EL (cell line): ENCODE measurements at places on chromosomes 5 and 9.
A peak's percentile ranks its signal among the peaks of the same experiment; 100 is the strongest.

DNA sequence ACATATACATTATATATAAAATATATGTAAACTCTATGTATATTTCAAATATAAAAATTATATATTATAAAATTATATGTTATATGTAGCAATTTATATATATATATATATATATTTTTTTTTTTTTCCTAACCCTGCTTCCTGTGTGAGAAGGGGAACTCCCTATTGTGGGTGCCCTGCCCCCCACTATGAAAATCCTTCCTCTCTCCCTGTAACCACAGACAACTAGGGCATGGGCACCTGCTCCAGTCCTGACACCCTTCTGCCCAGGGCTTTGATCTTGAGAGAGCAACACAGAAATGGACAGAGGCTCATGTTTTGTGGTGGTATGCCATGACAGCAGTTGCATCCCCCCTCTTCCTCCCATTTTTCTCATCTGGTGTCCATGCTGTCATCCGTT, 148.7 kb upstream of the IL12B start:
- DNase-seq: no peak

- DNase-seq: no peak
These were observed 26.6 kb downstream of the LHX6 start for GRCh38 chr9:122202111-122202510.

DNA sequence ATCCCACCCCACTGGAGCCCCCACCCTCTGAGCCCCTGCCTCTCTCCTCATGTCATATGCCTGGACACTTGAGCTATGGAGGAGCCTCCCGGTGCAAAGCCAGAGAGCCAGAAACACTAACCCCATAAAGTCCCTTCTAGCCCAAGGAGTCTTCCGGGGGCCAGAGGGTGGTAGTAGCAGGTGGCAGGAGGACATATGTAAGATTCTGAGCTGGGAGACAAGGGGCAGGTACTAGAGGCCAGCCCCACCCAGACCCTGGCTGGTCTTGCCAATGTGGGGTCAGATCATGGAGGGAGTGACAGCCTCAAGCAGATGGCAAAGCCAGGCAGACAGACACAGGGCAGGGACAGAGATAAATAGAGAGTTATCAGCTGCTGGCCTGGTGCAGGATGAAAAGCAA, 63.4 kb downstream of the PSD2 start:
- no peak for DNase-seq

- no peak for DNase-seq
These were observed 335.6 kb downstream of the BRINP1 start for GRCh38 chr9:119033596-119033995.

- no peak for DNase-seq
These were observed 30.9 kb downstream of the DMRT3 start for GRCh38 chr9:1007312-1007711.

- DNase-seq: no peak
These were observed 202.1 kb downstream of the TSSK1B start for GRCh38 chr5:113232667-113233066.

DNA sequence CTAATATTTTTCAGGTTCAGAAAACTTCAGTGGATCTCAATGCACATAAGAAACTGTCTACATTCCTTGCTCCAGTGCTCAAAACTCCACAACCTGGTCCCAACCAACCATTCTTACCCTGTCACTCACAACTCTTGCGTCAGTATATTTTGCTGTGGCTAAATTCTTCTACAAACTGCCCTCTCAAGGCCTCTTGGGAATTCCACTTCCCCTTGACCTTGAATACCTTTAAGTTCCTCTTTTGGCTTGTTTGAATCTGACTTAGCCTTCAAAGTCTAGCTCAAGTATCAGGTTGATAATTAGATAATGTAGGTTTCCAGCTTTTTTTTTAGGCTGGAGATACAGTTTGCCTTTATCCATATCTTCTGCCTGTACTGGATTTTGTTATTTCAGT, 128.3 kb downstream of the SLF1 start:
- no peak for DNase-seq

DNA sequence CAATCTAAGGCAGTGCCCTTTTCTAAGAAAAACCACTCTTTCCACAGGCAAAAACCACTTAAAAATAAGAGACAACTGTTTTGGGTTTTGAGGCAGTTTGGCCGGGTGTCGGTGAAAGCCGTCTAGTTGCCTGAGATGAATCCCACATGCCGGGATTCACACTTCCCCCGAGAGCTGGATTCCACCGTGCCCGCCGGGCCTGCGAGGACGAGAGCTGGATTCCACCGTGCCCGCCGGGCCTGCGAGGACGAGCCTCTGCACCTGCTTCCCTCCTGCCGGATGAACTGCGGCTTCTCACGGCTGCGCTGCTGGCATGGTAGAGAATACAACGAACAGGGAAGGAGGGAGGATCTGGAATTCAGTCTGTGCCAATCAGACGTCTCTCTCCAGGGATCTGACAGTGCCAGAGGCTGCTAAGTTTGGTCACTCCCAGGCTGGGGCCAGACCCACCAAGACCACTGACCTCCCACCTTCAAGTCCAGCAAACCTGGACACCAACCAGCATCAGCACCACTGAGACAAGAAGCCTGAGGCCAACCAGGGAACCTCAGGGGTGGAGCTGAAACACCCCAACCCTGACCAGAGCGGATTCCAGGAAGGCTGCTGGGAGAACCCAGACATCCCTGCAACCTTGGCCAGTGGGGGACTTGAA, 23.0 kb downstream of the VAV2 start:
- no peak for DNase-seq

DNA sequence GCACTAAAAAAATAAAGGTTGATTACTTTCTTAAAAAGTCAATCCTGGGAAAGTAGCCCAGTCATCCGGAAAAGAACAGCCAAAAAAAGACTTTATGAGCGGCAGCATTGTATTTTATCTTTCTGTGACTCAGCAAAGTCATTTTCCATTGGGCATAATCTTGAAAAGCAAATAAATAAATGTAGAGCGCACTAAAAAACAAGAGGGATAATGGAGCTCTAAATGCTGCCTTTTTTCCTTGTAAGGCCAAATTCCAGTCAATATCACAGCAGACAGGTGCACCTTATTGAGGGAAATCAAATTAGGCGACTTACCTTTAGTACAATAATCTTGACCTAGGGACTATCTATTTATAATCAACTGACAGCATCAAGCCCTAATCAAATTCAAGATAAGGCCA, 266.8 kb downstream of the MTRR start:
- no peak for DNase-seq

- no peak for DNase-seq
These were observed 130.3 kb downstream of the CDC42SE2 start for GRCh38 chr5:131394128-131394527.

GRCh38 chr9:127126971-127127370, 4.5 kb upstream of the ANGPTL2 start:
- DNase-seq: no peak

DNA sequence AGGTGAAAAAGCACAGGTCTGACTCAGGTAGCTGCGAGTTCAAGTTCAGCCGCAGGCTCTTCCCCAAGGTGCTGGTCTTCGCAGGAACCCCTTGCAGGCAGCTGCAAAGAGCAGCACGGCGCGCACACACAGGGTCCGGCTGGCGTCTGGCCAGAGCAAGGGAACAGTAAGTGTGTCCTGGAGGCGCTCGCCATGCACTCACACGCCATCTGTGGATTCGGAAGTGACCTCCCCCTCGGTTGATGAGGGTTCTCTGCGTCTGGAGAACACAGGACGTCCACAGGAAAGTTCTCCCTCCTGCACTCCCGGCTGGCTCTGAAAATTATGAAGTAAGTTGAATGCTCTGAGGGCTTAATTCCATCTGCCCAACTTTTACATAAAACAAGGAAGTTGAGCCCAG, 14.0 kb upstream of the EGFL7 start:
- no peak for DNase-seq

- no peak for DNase-seq
These were observed 324.4 kb upstream of the ADAMTSL1 start for GRCh38 chr9:18149471-18150011.

DNA sequence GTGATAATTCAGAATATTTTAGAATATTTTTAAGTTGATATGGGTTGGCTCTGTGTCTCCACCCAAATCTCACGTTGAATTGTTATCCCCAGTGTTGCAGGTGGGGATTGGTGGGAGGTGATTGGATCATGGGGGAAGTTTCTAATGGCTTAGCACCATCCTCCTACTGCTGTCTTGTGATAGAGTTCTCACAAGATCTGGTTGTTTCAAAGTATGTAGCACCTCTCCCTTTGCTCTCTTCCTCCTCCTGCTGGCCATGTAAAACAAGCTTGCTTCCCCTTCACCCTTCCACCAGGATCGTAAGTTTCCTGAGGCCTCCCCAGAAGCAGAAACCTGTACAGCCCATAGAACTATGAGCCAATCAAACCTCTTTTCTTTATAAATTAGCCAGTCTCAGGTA, 214.6 kb upstream of the C9orf72 start:
- DNase-seq: no peak

DNA sequence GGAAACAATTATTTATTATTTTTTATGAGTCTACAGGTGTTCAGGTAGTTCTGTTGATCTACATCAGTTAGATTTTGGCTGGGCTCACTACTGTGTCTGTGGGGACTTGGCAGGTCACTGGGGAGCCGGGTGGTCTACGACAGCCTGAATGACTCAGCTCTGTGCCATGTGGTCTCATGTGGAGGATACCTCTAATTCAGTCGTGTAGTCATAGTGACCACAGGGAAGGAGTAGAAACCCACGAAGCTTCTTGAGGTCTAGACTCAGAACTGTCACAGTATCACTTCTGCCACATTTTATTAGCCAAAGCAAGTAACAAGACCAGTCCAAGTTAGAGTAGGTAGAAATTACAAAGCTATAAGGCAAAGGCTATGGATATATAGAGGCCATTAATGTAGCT, 64.7 kb upstream of the GRAMD2B start:
- peak; percentile 63 for DNase-seq

GRCh38 chr5:176446884-176447590, 1.1 kb upstream of the FAF2 start:
- peak; percentile 5 for DNase-seq

DNA sequence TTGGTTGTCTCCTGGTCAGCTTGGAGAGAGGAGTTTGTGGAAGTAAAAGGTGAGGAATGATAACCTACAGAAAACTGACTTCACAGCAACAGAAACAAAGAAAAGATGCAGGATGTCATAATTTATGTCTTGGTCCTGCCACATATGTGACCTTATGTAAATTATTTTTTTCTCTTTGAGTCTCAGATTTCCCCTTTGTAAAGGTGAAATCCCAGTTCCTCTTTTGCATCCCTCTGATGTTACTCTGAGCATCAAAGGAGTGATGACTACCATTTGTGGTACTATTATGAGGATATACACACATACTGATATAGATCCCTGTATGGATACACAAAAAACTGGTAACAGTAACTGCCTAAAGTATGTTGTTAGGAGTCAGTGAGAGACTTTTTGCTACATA, 1.4 kb upstream of the THG1L start:
- no peak for DNase-seq

GRCh38 chr9:116337015-116337414, 183.4 kb downstream of the PAPPA start:
- DNase-seq: peak; percentile 46

DNA sequence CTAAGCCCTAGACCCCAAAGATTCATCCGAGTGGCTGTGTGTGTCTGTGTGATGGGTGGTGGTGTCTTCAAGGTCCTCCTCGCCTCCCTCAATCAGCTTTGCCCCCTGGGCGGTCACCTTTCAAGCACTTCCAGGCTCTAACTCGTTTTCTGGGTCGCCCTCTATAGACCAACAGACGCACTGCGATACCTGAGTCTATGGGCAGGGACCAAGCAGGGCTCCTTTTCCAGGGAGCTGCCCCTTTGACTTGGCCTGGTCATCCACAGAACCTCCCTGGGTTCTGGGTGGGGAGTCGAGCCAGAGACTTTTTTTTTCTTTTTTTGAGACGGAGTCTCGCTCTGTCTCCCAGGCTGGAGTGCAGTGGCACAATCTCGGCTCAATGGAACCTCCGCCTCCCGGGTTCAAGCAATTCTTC, 1.1 kb downstream of the SLC27A4 start:
- peak; percentile 78 for DNase-seq

- DNase-seq: no peak
These were observed 2.3 kb upstream of the FBXW11 start for GRCh38 chr5:172008689-172009141.

DNA sequence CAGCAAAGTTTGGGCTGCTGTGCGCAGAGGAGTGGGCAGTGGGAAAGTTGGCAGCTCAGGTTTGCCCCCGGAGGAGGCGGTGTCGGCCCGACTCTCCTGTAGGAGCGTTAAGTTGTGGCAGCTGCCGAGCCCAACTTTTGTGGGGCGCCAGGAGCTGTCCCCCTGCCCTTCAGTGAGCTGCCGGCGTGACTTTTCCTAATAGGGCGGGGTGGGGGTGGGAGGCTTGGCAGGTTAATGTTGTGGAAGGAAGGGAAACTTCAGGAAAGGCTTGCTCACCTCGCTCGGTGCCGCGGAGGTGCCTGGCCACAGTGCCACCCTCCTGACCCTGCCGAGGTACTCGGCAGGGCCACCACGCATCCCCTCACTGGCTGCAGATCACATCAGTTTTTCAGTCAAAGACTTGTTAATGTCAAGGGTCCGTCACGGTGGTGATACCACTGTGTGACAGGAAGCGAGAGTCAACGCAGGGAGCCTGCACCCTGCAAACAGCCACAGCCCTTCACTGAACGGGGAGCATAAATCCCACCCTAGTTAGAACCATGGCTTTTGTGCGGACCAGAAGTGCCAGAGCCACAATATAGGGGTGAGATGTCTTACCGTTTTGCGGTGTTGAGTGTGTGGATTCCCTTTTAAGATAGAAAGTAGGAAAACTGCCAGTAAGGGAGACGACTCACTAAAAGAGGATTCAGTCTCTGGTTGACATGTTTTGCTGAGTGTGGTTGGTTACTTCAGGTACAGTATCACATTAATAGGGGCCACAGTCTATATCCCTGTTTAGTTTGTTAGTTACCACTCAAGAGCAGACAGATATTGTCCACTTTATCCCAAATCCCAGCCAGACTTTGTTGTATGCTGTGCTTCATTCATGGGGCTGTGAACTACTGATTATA, 796 bp downstream of the LNPEP start:
- peak; percentile 37 for DNase-seq

DNA sequence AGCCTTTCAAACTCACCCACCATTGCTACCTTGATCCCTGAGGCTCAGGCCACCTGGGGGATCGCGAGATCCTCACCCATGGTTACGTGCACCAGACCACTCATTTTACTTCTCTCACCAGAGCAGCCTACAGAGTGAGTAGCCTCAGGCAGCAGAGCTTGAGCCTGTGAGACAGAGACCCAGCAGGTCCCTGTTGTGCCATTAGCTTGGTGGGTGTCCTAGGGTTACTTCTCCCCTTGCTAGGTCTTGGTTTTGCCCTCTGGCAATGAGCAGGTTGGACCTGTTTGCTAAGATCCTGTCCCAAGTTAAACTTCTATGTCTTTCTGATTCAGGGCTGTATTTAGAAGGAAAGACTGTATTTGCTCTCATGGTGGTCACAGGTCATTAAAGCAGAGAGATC, 21.8 kb downstream of the WHRN start:
- no peak for DNase-seq

DNA sequence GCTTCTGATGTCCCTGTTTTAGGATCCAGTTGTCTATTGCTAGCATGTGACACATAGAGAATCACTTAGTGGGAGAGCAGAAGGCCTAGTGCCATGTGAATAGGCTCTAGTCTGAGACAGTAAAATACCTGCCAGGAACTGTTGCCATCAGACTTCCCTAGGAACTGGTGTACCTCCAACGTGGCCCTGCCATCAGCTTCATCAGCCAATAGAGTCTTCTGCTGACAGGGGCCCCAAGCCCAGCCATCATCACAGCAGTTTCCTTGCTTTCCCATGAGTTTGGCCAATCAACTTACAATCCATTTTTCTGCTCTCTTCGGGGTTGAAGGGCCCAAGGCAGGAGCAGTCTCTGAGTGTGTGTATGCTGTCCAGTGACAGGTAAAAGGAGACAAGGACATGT, 128.4 kb upstream of the ADRA1B start:
- no peak for DNase-seq
